ENCODE measurements at places on chromosomes 12 and 14.

- DNase-seq = no peak
Observed at GRCh38 chr14:104550861-104551728, 28.5 kb upstream of the C14orf180 start.

DNA sequence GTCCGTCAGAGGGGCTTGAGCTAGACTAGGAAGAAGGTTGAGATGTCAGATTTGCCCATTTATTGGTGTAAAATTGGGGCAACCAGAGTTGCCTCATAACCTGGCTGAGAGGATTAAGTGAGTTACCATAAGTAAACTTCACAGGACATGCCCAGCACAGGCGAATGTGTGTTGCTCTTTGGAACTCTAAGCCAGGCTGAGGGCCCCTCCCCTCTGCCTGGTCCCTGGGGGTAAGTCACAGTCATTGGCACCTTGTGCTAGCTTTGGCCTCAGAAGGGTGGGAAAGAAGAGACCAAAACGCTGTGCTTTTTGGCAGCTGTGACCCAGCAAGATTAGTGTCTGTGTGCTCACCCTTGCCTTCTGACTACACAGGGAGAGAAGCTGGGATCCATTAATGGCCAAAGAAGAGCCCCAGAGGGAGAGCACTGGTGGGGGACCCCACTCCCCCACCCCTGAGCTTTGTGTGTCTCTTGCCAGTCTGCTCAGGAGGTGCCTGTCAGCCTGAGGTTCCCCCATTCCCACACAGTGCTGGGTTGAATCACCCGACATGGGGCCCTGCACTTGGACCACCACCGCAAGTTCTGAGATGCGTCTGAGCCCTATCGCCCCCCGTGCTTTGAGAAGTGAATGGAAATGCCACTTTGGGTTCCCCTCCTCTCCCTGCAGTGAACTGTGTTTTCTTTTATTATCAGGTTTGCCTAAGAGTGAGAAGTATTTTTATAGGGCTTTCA is 74.1 kb downstream of the CACNA1C start:
- no peak for DNase-seq

GRCh38 chr12:63990828-63991547 is 146.5 kb downstream of the SRGAP1 start:
- no peak for DNase-seq

GRCh38 chr14:98393527-98393926 is 878.5 kb downstream of the BCL11B start:
- DNase-seq = no peak

DNA sequence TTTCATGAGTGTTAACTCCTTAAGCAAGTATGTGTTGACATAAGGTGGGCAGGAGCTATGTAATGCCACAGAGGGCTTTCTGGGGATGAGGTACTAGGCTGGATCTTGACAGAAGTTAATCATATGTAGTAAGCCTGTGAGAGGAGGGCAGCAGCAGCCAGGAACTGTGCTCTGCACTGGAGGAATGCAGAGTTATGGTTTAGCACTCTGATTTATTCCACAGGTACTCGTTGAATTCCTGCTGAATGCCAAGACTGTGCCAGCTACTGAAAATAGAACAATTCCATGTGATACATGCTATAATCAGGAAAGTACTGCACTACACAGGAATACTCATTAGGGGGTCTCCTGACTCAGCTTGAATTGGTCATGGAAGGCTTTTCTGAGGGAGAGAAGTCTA is 58.7 kb downstream of the SUSD6 start:
- no peak for DNase-seq

- DNase-seq = no peak
Observed at GRCh38 chr12:47938093-47938492, 25.3 kb upstream of the TMEM106C start.

GRCh38 chr12:110252716-110253115 is 28.3 kb upstream of the ATP2A2 start:
- DNase-seq = no peak

- no peak for DNase-seq
Observed at GRCh38 chr14:81385419-81385818, 14.7 kb downstream of the STON2 start.

GRCh38 chr14:35378425-35379233 is 25.9 kb downstream of the NFKBIA start:
- DNase-seq = no peak

- DNase-seq = no peak
Observed at GRCh38 chr12:6065863-6066199, 58.6 kb downstream of the VWF start.

- no peak for DNase-seq
Observed at GRCh38 chr12:97316321-97316720, 146.3 kb upstream of the RMST start.

DNA sequence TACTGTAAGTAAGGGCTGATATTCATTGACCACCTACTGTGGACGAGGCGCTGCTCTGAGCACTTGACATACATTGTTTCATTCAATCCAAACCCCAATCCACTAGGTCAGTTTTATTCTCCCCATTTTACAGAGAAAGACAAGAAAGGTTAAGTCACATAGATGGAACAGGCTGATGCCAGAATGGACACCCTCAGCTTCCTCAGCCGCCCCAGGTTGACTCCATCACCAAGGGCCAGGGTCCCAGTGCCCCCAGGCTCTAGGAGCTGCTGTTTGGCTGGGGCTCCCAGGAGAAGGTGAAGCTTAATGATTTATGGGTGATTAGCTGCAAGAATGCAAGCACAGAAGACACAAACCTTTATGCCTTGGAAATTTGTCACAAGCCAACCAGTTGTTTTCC is 671 bp upstream of the AQP2 start:
- DNase-seq = no peak

- DNase-seq = no peak
Observed at GRCh38 chr14:87869619-87870583, 123.1 kb downstream of the GALC start.

DNA sequence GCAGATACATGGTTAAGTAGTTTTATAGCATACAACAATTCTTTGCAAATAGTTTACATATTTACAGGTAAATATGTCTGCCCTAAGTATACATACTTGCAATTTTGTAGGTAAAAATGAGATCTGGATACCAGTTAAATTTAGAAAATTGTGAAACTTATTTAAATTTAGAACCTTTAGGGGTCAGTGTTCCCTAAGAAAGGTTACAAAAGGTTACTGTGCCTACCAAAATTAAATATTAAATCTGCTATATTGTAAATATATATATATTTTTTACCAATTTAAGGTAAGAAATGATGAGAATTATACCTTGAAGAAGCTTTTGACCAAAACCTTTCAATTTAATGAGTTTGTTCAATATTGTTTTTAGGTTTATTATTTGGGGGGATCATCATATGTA is 54.0 kb downstream of the MIPOL1 start:
- no peak for DNase-seq

GRCh38 chr12:101372431-101372830 is 35.1 kb downstream of the ARL1 start:
- no peak for DNase-seq

GRCh38 chr12:29148596-29148910 is 525 bp upstream of the FAR2 start:
- DNase-seq = no peak

DNA sequence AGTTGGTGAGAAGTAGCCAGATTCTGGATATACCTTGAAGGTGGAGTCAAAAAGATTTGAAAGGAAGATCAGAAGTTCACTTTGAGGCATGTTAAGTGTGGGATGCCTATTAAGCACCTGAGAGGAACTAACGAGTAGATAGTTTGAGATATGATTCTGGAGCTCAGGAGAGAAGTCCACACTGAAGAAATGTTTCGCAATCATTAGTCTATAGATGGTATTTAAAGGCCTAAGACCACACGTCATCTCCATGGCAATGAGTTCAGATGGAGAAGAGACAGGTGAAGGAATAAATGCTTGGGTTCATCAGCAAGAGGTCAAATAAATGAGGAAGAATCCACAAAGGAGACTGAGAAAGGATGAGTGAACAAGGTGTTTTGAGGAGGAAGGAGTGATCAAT is 192.9 kb upstream of the NEDD1 start:
- DNase-seq = no peak

DNA sequence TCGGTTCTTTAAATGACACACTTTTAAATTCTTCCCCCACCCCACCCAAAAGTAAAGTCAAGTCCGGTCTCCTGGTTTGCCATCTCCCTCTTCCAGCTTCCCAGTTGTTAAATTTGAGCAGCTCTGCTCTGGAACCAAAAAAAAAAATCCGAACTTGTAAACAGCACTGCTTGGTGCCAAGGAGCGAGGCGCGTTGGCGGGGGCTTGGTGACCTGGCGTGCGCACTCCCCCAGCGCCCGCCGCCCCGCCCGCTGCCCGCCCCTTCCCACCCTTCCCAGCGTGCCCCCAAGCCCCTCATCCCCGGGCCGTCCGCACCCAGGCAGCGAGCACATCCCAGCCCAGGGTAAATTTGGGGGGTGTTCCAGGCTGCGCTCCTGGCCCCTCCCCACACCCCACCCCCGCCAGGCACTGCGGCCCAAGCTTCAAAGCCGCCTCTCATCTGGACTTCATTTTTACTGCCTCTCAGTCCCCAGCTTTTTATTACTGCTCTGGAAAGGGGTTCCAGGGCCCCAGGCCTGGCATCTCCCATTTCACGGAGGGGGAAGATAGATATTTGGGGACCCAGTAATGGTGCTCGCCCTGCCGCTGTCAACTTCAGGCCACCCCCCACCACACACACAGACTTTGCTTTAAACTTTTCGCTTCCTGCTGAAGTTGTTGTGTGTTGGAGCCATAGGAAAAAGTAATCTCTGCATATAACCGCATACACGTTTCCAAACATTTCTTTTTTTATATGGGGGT is 11.7 kb upstream of the ITGB7 start:
- no peak for DNase-seq
